ENCODE measurements at places on chromosomes 12 and 14. TPM values are rescaled to one million over a fixed set of nuclear protein-coding genes. Genes with fewer than 3 reads are reported as not detected.

- DNase-seq, result no peak
Observed at GRCh38 chr14:63933110-63933509, 80.3 kb downstream of the SYNE2 start.

DNA sequence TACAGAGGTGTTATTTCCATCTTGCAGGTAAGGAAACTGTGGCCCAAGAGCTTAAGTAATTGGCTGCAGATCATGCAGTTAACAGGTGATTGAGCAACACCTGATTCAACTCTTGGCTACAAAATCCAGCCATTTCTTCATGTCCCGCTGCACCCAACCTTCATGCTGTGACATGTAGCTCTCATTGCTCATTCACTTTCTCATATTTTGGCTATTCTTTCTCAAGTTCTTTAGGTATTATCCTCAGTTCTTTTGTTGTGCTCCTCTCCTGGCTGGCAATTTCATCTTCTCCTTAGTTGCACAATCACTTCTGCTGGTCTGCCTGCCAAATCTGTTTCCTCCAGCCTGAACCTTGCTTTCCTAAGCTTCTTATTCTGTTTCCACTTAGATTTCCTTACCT, 300.8 kb downstream of the SSPN start:
- DNase-seq, result no peak

FOXN3 gene
- total RNA-seq, result 122 TPM

GRCh38 chr14:96297000-96297399, 41.0 kb downstream of the BDKRB1 start:
- DNase-seq, result no peak

INHBC gene
- not detected for total RNA-seq

DNA sequence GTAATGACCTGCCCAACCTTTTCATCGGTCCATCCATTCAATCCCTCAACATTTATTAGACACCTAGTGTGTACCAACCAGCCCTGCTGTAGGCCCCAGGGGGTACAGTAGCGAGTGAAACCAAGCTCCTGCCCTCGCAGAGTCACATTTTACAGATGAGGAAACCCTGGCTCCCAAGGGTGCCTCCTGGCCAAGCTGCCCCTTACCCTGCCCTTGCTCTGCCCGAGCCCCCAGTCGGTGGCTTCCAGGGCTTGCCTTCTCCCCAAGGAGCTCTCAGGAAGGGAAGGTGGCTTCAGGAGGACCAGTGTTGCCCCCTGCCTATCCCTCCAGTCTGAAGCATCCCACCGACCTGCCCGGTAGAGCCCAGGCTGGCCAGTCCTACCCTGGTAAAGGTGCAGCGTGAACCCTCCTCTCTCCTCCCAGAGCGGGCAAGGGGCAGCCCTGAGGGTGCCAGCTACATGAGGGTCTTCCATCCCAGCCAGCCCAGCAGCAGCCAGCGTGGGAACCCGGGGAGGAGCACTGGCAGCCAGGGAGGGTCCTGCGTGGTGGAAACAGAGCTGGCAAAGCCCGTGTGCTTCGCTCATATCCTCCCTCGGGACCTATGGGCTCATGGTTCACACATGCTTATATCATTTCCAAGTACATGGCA, 670 bp upstream of the BEGAIN start:
- DNase-seq, result peak; percentile 8

DNA sequence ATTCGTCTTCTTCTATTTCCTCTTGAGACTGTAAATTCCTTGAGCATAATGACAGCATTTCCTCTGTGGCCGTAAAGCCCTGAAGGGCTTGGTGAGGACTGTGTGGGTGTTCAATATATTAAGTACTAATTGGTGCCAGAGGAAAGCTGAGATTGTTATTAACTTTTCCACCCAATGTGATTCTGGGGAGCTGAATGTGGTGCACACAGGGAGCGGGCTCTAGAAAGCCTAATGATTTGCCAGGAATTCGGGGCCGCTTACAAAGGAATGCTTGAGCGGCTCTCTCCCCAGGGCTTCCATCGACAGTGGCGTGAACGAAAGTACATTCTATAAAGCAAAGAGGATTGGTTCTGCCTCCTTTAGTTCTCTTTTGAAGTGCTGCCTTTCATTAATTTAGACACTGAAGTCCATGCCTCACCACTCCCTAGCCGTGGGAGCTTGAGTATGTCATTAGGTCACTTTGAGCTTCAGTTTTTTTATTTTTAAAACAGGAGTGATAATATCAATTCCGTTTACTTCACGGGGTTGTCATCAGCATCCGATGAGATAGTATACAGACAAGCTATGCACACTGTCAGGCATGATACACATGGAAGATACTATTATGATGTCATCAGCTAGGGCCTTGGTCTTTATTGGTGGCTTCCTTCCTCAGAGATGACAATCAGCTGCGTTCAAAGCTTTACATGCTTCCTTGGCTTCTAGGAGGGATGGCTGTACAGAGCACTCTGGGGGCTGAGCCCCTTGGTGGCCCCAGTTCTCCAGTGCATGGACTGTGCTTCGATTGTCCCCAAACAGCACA, 11.0 kb upstream of the GSG1 start:
- DNase-seq, result no peak

DNA sequence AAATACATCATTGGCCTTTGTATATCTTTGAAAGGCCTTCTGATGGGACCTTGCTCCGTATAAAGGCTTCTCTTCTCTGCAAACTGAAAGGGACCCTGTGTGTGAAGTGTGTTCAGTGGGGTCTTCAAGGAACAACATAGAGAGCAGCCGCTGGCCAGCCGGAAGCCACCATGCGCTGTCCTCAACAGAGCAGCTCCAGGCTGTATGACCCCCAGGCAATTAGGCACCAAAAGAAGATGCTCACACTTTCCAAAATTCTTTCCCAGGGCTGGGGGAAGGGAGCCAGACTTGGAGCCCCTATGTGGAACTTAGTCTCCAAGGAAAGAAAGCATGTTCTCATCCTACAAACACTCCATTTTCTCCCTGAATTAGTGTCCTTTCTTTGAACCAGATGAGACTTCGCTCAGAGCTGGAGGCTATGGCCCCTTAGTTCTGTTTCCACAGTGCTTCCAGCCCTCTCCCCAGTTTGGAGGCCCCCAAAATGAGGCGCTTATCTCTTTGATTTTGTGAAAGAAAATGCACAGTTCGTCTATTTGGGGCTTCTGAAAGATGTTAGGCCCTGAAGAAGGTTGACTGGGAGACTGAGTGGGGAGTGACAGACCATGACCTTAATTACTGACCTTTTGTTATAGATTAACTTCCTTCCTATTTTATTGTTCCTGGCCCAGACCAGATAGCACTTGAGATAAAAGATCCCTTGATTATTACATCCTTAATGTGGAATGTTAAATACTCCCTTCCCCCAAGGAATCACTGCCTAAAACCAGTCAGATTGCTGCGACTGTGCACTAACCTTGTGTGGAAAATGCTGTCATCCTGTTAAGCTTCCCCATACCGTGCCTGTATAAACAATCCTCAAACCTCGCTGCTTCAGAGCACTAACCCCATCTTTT, 128.3 kb upstream of the FGD4 start:
- no peak for DNase-seq

- DNase-seq, result no peak
Observed at GRCh38 chr12:89663577-89664357, 44.9 kb downstream of the ATP2B1 start.

GRCh38 chr12:7557227-7557626, 53.6 kb upstream of the CD163 start:
- no peak for DNase-seq

TNS2 gene
- 107 TPM for total RNA-seq

DNA sequence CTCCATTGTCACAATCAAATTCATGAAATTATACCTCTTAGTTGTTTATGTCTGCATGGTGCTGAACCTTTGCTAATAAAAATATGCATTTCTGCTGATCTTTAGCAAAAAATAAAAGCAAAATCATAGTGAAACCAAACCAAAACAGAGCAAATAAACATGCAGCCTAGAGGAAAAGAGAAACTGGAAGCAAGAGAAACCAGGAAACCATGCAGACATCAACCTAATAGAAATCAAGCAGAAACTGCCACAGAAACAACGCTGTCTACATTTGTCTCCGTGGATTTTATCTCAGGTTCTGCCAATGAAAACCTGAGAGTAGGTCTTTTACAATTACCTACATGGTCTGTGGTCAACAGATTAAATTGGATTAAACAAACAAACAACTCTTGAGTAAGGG, 173.7 kb downstream of the SYT10 start:
- no peak for DNase-seq

OAS1 gene
- 4.6 TPM for total RNA-seq

GRCh38 chr12:3673981-3674708, 78.8 kb downstream of the CRACR2A start:
- DNase-seq, result no peak

DNA sequence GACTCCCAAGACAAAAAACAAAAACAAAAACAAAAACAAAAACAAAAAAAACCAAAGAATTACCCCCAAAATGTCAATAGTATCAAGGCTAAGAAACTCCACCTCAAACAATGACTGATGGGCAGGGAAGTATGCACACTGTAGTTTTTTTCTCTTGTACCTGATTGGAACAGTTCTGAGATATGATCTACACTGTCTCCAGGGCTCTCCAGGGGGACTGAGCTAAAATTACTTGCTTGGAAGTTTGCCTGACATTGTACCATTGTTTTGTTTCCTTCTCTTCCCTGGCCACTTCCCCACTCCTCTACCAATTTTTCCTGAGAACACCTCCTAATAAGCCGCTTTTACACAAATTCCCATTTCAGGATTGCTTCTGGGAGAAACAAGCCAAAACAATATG, 22.3 kb upstream of the CATSPERB start:
- no peak for DNase-seq

DNA sequence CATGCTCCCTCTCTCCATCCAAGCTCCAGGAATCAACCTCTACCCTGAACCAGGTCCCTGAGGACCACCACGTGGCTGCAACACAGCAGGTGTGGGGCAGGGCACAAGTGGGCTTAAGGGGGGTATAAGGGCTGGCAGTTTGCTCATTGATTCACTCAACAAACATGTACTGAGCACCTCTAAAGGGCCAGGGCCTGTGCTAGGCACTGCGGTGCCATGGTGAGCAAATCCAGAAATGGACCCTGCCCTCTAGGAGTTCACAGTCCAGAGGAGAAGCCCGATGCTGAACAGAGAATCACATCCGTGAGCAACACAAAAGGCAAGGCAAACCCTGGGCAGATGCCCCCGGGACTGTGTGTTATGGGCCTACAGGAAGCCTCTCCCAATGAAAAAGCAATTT, 6.5 kb upstream of the AQP2 start:
- DNase-seq, result no peak

GRCh38 chr14:93050761-93051160, 65.0 kb downstream of the ITPK1 start:
- no peak for DNase-seq

SDR9C7 gene
- not detected for total RNA-seq

NANOG gene
- not detected for total RNA-seq

DNA sequence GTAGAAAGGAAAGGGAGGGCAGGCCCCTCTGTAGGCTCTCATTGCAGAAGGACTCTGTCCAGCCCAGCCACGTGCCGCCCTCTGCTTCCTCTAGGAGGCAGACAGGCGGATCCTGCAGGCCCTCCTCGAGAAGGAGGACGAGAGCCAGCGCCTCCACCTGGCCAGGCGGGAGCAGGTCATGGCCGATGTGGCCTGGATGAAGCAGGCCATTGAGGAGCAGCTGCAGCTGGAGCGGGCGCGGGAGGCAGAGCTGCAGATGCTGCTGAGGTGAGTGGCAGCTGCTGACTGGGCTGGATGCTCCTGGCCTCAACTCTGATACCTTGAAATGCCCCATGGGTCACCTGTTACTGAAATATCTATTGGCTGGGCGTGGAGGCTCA, 10.9 kb downstream of the TCHP start:
- no peak for DNase-seq

KCNMB4 gene
- total RNA-seq, result 1.2 TPM

- DNase-seq, result no peak
Observed at GRCh38 chr14:54919330-54919729, 16.7 kb upstream of the GCH1 start.

DNA sequence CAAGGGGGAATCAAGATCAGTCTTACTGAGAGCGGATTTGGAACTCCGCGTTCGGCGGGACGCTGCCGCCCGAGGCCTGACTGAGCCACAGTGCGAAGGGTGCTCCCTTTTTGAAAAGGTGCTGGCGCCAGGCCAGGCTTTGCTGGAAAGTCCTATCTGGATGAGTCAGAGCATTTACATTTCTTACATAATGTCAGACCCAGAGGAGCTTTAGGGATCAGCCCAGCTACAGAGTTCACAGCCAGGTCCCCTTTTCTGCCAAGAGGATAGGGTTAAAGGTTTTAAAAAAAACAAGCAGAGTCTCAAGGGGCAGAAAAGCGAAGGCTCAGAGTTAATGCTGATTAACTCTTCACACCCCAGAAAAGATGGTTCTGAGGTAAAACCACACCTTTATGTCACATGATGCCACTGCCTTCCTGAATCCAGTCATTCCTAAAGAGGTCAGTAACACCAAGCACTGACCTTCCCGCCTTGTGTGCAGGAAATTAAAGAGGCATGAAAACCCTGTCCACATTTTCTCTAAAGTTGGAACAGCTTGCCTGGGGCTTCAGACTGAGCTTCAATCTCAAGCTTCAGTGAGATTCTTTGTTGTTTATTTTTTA, 11.7 kb upstream of the FBXL14 start:
- peak; percentile 97 for DNase-seq

DNA sequence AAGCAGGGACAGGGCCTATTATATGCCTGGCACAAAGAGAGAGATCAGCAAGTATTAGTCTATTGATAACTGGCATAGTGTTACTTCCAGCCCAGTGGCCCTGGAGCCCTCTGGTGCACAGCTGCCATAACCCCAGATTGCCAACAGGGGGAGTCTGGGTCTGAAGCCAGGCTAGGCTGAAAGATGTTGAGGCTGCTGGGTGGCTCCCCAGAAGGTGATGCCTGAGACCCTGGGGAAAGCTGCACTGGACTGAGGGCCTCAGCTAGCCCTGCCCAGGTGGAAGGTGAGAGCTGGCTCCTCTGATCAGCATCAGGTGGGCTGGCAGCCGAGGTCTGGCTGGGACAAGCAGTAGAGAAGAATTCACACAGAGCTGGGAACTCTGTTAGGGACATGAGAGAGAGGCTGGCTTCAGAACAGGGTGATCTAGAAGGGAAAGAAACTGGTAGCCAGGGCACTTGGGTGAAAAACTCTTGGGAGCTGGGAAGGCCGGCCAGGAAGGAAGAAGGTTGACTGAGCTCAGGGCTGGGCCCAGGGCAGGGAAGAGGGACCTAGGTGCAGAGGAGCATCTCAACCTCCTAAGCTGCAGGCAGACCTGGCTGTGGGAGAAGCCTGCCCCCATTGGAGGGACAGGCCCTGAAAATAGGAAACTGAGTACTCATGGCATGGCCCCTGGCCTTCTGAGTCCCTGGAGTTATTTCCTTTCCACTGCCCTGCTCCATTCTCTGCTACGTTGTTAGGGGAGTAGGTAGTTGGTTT, 3.9 kb downstream of the GZMH start:
- no peak for DNase-seq

MUCL1 gene
- total RNA-seq, result not detected

MAP4K5 gene
- total RNA-seq, result 13.9 TPM

DNA sequence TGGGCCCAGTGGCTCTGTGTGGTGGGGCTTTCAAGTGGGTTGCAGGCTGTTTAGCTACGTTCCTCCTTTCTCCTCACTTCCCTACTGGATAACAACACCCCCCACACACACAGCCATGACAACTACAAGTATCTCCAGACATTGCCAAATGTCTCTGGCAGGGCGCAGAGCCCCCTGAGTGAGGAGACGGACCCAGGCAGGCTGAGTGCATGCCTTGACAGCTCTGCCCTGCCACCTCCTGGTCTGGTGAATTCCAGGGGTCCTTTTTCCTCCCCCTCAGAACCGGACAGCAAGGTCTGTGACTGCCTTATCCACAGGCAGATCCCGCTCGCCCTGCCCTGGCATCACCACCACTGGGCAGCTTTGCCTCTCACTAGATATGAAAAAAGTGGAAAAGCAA, 276.5 kb downstream of the TMEM132C start:
- DNase-seq, result no peak

MORN3 gene
- 0.11 TPM for total RNA-seq

All from Right ventricle myocardium superior (tissue), 1 donor.